ENCODE measurements at places on chromosomes 6 and 20.

- DNase-seq = no peak
These were observed 180.5 kb downstream of the TENT5A start for GRCh38 chr6:81572020-81572419.

DNA sequence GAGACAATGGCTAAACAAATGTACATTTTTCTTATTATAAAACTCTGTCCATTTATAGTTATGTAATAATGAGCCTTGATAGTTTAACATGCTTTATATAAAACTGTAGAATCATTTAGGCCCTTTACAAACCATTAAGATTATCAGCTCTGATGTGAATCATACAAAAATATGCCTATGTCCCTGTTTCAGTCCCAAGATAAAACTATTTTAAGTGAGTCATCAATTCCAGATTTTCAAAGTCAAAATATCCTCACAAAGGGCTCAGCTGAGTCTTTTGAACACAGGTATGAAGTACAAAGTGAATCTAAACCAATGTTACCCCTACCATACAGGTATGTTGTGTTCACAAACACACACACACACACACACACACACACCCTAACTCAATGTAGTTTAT lies 88.0 kb downstream of the PTPRK start:
- DNase-seq = no peak

GRCh38 chr20:40410028-40410427 lies 279.0 kb downstream of the MAFB start:
- no peak for DNase-seq

DNA sequence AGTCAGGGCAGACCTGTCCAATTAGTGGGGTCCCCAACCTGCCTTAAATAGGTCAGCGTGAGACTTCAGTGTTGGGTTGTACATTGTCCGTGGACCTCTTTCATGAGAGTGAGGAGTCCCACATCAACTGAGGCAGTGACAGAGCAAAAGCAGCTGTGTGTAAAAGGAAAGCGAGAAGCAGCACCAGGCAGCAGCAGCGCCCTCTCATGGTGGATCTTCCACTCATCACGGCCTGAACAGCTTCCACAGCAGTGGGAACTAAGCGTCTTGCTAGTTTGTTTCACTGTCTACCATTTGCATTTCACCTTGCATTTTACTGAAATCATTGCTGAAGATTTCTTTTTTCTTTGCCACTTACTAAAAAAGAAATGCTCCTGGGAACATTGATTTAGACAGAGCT lies 333.8 kb downstream of the PKHD1 start:
- DNase-seq = no peak

- DNase-seq = no peak
These were observed 9.5 kb downstream of the TNFAIP3 start for GRCh38 chr6:137876547-137876946.

GRCh38 chr20:63567136-63567385 lies 7.0 kb downstream of the HELZ2 start:
- DNase-seq = no peak

DNA sequence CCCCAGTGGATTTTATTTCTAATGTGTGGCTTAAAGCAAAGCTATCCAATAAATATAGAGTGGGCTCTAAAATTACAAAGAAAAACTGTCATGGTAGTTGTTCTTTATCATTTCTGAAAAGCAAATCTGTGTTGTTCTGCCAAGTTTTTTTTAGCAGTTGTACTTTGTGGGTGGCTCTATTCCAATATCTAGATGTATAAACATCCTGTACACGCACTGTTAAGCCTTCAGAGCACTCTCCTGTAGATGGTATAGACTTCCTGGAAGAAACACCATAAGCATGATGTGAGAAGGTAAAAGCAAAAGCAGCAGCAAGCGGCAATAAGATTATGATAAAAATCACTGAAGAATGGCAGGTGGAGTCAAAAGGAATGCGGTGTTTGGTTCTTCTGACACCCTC lies 21.5 kb upstream of the TMEM30A start:
- no peak for DNase-seq

DNA sequence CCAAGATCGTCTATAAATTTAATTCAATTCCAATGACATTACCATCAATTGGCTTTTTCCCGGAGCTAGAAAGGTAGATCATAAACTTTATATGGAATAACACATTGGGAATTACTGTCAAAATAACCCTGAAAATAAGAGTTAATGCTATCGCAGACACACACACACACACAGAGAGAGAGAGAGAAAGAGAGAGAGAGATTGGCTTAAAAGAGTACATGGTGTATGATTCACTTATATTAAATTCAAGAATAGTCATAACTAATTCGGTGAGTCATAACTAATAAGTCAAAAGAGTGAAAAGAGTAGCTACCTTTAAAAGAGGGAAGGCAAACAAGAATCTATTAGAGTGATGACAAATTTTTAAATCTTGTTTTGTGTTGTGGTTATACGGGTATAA lies 425.5 kb downstream of the TBC1D32 start:
- DNase-seq = no peak

- no peak for DNase-seq
These were observed 59.8 kb downstream of the CDH4 start for GRCh38 chr20:61311656-61312387.

DNA sequence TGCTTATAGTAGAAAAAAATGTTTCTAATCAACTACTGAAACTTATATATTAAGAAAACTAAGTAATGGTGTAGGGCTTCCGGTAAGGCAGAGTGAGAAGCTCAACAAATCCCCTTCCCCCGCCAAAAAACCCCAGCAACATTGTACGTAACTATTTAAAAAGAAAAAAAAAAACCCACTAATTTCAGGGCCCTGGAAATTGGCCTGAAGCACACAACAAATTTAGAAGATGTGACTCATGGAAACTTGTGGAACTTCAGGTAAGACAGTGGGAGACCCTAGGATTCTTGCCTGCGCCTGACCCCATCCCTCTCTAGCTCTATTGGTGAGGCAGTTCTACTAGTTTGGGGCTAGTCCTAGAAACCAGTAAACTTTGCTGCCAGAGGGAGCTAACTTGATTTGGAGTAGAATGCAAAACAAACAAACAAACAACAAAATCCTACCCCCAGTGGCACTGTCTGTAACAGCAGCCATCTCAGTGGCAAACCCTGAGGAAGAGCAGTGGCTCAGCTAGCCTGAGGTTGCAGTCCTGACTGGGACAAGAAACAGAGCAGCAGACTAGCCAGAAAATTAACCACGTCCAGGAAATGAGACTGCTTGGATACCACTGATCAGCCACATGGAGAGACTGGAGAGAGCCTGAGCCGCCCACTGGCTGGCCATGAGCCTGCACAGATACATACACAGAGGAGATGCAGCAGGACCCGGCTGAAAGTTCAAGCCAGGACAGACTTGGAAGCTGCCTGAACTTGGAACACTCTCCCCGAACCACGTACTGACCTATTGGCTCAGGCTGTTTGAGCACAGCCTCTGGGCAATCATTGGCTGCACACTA lies 135.1 kb downstream of the TBXT start:
- no peak for DNase-seq

Measured in stimulated activated CD4-positive, alpha-beta T cell treated with anti-CD3 and anti-CD28 coated beads, Interleukin-15, amount 100 ng/mL, for 1 hour (primary cell).